ENCODE measurements at places on chromosomes 5 and 9. TPM values are rescaled to one million over a fixed set of nuclear protein-coding genes. Genes with fewer than 3 reads are reported as not detected.

Gene APBA1
- 1.6 TPM for polyA plus RNA-seq

Gene NUDT12
- 5.0 TPM for polyA plus RNA-seq

Gene NSG2
- not detected for polyA plus RNA-seq

Gene HMCN2
- 5.2 TPM for polyA plus RNA-seq

Gene PCDH1
- 13.7 TPM for polyA plus RNA-seq
